ENCODE measurements at places on chromosomes 6 and 20.

DNA sequence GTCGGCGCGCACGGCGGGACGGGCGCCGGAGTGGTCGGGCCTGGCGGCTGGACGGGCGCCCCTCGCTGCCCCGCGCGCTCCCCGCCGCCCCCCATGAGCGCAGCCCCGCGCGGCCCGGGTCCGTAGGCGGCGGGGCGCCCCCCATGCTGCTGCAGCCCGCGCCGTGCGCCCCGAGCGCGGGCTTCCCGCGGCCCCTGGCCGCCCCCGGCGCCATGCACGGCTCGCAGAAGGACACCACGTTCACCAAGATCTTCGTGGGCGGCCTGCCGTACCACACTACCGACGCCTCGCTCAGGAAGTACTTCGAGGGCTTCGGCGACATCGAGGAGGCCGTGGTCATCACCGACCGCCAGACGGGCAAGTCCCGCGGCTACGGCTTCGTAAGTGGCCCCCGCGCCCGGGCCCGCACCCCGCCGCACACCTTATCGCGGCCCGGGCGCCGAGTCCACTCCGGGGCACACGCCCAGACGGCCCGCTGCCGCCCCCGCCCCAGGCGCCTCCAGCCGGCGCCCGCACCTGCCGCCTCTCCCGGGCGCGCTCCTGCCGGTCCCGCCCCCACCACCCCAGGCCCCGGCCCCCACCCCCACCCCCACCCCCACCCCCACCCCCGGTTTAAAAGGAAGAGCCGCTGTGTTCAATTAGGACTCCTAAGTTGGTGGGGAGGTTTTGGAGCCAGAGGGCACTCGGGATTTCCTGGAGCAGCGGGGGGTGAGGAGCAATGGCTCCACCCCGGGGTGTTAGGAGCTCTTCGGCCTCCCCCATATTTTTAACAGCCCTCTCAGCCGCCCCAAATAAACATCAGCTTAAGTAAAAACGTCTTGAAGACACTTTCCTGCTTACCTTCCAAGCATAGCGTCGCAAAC is 474 bp downstream of the RBM38 start:
- no peak for DNase-seq

GRCh38 chr20:44160133-44160532 is 26.9 kb downstream of the JPH2 start:
- DNase-seq, result no peak

- DNase-seq, result no peak
These were observed 51.9 kb downstream of the RNF217 start for GRCh38 chr6:125013938-125014660.

- no peak for DNase-seq
These were observed 943 bp downstream of the ABHD16B start for GRCh38 chr20:63861981-63862901.

DNA sequence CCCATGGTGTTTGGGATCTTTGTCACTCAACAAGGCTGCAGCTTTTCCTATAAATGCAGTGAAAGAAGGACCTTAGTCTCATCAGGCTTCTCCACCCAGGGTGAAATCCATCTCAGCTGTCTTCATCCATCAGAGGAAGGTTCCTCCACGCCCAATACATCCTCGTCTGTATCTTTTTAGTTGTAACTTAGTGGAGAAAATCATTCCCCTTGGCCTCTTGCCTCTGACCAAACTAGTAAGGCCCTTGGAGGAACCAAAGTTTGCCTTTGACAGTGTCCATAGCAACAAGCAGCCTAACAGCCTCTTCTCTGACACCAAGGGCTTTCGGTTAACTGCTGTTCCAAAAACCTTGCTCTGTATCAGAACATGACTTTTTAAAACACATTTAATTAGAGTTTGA is 230.3 kb upstream of the ECI2 start:
- DNase-seq, result no peak

DNA sequence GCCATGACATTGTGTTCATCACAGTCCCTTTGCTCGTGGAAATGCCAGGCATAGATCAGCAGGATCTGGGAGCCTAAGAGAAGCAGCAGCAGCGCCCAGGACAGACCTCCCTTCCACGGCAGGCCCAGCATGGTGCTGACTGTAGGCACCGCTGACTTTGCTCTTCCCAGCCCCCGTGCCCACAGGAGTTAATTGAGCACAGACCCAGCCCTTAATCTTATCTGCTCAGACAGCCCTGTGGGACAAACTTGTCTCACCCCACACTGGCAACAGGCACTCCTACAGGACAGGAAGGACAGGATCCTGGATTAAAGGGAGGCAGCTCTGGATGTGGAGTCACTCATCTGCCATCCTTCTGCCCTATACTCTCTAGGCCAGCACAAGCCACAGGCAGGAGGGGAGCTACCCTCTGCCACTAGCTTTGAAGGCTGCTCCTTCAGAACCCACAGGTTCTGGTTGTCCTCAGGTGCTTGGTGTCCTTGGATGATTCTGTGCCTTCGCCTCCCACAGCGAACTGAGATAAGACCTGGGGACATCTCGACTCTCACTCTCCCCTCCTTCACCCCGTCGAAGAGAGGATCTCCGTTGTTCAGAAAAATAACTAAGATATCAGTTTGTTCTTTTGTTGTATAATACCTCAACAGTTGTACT is at the start of gene CST9L:
Gene CST9L (minus strand): TSS at position 165 of the 651 bp plus-strand sequence. CDS start 34 bp downstream, at position 131.
- no peak for DNase-seq

- DNase-seq, result no peak
These were observed 356.3 kb downstream of the HTR1B start for GRCh38 chr6:77106992-77107391.

DNA sequence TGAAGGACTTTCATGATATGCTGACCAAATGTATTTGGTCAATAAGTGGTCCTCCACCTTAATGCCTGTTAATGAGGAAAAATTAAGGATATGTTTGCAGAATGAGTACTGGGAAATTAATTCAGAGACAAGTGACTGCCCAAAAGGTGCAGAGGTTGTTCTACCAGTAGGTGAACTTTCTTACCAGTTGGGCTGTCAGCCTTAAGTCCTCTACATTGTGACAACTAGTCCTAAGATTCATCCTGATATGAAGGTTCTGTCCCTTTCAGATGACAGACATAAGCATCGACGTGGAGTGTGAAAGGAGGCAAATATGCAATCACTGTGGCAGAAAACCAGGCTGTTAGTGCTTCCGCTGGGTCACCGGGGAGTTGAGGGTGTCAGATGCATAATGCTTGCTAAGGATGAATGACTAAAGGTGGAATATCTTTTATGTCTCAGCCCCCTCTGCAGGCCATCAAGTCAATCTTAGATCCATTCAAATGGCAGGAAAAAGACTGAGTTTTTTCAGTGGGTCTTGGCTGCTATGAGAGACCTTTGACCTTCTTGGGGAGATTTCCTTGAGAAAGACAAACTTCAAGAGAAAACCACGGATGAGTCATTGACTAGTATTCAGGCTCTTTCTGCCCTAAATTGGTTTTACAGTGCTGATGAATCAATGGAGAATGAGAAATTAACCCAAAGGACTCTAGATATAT is 226.0 kb downstream of the TPBG start:
- no peak for DNase-seq

DNA sequence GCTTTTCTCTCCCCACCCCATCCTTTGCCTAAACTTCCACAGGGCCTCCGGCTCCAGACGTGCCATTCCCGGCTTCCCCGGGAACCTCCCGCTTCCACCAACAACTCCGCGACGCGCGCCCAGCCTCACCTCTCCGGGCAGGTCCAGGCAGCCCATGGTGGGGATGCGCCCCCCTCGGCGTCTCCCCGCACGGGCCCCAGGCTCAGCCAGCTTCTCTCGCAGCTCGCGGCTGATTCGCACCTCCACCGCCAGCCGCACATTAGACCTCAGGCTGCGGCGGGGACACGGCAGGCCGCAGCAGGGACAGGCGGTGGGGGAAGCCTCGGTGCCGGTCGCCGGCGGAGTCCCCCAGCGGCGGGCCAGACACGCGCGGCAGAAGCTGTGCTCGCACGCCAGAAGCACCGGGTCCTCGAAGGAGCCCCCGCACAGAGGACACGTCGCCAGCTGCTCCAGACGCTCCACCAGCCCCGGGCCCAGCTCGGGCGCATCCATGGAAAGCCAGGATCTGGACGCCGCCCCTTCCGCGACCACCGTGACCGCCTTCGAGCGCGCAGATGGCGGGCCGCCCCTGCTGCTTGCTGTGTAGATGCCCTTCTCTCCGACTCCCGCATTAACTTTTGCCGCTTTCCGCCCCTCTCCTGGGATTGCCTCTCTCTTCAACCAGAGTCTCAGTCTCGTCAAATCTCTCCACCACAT is at the start of gene RNF39:
Gene RNF39 (minus strand): TSS at position 676 of the 696 bp plus-strand sequence. CDS start 184 bp downstream, at position 492.
- DNase-seq, result no peak

GRCh38 chr20:45962031-45962755 is 9.8 kb downstream of the ZNF335 start:
- no peak for DNase-seq

GRCh38 chr6:17423026-17423425 is 29.6 kb downstream of the CAP2 start:
- no peak for DNase-seq

GRCh38 chr6:160519133-160519532 is 144.9 kb downstream of the LPA start:
- no peak for DNase-seq

DNA sequence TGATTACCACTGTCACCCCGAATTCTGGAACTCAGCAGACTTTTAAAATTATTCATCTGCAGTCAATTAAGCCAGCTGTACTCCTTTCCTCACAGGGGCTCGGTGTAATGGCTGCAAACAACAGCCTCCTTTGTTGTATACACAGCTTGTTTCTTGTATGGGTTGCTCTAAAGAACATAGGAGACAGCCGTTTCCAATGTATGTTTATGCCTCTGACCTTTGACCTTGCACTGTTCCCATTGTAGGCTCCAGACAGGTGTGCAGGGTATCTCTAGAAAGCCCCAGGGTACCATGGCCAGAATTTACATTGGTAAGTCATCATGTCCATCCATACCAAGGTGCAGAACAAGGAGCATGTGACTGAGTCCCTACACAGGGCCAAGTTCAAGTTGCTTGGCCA is 11.5 kb upstream of the TENT5A start:
- no peak for DNase-seq

DNA sequence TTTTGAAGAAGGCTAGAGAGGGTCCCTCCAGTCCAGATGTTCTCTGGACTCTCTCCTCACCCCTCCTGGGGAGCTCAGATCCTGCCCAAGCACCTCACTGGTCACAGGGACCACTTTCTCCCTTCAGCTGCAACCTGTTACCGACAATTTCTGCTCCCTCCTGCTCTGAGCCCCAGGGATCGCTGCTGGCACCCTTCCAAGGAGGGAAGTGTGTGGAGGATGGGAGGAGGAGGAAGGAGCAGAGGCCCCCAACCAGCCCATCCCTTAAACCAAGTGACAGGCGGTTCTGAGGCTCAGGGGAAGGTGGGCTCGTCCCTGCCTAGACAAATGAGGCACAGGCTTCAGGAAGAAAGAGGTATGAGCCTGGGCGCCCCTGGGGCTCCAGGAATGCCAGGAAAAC is 13.9 kb downstream of the PMEPA1 start:
- DNase-seq, result no peak

DNA sequence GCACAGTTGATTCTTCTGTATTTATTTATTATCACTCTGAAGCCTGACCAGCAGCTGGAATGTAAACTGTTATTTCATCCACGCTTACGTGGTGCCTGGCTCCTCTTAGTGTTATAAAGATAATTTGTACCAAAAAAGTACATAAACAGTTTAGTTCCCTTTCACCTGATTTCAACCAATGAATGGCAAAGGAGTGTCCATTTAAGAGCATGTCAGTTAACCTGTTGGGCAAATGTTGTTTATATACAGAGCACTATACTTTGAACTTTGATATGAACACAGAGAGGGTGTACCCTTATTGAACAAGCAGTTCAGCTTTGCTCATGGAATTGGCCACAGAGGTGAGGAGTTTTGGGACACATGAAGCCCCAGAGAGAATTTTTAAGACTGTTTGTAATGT is 7.2 kb upstream of the CTCFL start:
- DNase-seq, result no peak

DNA sequence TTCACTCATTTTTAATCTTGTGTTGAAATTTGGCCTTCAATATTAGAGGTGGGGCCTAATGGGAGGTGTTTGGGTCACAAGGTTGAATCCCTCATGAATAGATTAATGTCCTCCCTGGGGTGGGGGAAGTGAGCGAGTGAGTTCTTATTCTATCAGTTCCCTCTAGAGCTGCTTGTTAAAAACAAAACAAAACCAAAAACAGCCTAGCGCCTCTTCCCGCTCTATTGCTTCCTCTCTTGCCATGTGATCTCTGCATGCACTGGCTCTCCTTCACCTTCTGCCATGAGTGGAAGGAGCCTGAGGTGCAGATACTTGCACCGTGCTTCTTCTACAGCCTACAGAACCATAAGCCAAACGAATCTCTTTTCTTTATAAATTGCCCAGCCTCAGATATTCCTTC is 89.6 kb upstream of the SLC35F1 start:
- DNase-seq, result no peak

DNA sequence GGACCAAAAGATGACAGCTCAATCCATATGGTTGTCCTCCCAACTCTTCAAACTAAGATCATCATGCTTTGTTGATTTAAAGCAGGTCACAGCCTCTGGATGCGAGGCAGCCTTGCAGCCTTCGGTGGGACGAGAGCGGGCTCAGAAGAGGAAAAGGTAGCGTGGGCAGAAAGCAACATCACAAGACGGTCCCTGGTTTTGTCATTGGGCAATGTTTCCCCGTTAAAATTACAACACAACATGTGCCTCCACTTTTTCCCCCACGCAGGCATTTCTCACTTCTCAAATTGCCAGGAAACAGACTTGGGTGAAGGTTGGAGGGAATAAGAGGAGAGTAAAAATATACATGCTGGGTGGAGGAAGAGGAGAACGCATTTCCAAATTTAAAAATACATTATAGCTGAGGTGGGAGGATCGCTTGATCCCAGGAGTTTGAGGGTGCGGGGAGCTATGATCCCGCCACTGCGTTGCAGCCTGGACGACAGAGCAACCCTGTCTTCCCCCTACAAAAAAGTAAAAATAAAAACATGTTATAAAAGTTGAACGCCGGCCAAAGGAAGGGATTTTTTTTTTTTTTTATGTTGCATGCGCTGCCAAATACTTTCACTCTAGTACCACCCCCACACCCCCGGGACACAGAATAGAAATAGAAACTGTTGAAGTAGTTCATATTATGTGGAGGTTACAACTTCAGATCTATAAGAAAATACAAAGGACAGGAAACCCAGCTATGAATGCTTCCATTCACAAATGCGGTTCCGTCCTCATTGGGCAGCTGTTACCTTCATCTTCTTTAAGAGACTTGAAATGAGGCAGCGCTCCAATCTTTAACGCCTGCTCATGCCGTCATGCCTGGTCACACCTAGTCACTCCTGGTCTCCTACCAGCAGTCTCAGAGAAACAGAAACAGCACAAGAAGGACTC is 13.9 kb upstream of the NAA20 start:
- DNase-seq, result no peak

DNA sequence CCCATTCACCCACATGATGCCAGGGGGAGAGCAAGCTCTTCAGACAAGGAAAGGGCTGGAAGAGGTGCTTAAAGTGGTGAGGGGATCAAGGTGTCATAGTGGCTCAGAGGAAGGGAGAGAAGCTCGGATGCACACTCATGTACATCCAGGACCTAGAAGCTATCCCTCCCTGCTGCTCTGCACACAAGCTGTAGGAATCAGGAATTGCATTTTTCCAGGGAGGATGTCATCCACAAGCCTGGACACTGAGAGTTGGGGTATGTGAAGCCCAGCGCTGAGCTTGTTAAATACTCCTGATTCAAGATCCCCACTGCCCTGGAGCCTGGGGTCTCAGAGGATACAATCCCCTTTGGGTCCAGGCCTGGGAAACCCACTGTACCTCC is 85.8 kb upstream of the CCDC167 start:
- no peak for DNase-seq

- no peak for DNase-seq
These were observed 770.8 kb downstream of the EPHA7 start for GRCh38 chr6:92648364-92649086.

- DNase-seq, result no peak
These were observed 57.8 kb downstream of the AGPAT4 start for GRCh38 chr6:161215876-161216615.

GRCh38 chr6:27593200-27593818 is 120.4 kb upstream of the ZNF184 start:
- no peak for DNase-seq

All from stimulated activated CD8-positive, alpha-beta memory T cell treated with anti-CD3 and anti-CD28 coated beads, Interleukin-7, amount 100 ng/mL, for 1 hour (primary cell).